ENCODE measurements at places on chromosomes 13 and 19.

- no peak for DNase-seq
Measured at GRCh38 chr19:9811139-9811538, 7.7 kb downstream of the FBXL12 start.

- no peak for DNase-seq
Measured at GRCh38 chr13:24075137-24075975, 85.2 kb upstream of the SPATA13 start.

- DNase-seq = no peak
Measured at GRCh38 chr13:20348018-20348417, 115.9 kb upstream of the GJB6 start.

DNA sequence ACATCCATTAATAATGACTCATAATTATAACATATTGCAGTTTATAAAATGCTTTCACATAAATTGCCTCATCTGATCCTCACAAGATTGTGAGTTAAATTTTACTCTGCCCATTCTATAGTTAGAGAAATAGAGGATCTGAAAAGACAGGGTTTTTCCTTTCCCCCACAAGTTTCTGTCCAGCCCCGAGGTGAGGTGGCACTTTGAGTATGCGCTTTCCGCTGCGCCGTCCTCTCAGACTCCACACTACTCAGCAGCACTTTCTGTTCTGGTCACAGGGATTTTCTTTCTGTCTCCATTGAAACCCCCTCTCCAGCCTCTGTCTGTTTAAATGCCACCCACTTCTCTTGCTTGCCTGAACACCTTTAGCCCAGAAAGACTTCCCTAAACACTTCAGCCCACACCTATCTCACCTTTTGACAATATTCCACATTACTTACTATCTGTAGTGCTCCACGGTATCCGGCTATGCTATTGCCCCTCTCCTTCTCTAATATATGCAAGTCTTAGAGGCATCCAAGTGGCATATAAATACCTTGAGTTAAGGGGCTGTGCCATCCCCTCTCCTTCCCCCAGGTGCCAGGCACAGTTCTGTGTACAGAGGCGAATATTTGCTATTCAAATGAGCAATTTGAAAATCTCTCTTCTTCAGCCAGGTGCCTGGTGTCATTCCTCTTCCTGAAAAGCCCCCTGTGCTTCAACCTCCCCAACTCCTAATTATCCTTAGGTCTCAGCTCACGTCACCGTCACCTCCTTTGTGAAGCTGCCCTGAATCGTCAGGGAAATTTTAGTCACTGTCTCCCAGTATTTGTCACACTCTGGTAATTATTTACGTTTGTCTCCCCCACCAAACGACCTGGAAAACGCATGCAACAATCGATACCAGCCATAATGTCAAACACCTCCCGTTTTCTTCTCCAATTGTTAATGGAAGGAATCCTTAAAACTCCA is 268.7 kb downstream of the NHLRC3 start:
- DNase-seq = no peak

DNA sequence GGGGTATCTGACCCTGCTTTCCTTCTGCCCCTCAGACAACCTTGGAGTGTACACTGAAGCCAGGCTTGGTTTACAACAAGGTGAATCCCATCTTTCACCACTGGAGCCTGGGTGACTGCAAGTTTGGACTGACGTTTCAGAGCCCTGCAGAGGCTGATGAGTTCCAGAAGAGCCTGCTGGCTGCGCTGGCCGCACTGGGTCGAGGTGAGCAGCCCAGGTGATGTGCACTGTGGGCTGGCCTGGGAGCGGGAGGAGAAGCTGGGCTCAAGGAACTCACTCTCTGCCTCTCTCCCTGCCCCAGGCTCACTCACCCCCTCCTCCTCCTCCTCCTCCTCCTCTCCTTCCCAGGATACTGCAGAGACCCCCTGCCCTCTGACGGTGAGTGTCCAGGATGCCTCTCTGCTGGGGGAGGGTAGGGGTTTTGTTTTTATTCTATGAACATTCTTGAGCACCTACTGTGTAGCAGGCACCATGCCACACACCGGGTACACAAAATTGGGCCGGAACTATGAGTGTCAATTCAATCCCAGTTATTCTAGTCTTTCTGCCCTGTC is 3.5 kb downstream of the SPRED3 start:
- DNase-seq = no peak

GRCh38 chr13:52767949-52768516 is 28.4 kb upstream of the CNMD start:
- DNase-seq = no peak

- no peak for DNase-seq
Measured at GRCh38 chr19:10797078-10797477, 38.9 kb downstream of the TMED1 start.

DNA sequence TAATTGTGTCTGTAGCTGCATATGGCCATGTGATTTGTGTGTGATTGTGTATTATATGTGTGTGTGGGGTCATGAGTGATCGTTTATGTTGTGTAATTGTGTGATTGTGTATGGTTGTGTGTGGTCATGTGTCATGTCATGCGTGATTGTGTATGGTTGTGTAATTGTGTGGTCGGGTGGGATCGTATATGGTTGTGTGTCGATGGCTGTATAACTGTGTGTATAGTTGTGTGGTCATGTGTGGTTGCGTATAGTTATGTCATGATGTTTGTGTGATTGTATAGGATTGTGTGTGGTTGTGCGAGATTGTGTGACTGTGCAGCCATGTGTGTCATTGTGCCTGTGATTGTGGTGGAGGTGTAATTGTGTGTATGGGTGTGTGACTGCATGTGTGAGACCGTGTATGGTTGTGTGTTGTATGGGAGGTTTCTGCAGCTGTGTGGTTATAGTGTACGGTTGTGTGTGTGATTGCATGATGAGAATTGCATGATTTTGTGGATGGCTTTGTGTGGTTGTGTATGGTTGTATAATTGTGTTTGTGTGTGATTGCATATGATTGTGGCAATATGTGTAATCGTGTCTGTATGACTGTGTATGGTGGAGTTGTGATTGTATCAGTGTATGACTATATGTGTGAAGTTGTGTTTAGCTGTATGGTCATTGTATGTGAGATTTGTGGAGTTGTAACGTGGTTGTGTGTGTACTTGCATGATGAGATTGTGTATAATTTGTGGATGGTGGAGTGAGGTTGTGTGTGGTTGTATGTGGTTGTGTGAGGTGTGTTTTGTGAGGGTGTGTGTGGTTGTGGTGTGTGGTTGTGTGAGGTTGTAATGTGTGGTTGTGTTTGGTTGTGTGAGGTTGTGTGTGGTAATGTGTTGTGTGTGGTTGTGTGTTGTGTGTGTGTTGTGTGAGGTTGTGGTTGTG is 2.2 kb downstream of the TMPRSS9 start:
- DNase-seq = no peak

GRCh38 chr19:18742324-18742723 is 48.8 kb downstream of the COMP start:
- no peak for DNase-seq

DNA sequence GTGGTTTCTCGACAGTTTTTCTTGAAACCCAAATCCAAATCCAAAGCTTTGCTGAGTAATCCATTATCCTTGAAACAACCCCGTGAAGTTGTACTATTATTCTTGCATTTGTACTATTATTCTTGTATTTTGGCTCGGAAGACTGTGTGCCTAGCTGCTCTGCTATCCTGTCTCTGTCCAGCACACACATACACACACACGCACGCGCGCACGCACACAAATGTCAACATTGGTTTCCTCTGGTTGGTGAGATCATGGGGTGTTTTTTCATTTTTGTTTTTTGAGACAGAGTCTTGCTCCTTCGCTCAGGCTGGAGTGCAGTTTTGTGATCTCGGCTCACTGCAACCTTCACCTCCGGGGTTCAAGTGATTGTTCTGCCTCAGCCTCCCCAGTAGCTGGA is 14.9 kb upstream of the KLK4 start:
- no peak for DNase-seq

GRCh38 chr13:108226184-108226583 is 8.0 kb downstream of the ABHD13 start:
- DNase-seq = no peak

DNA sequence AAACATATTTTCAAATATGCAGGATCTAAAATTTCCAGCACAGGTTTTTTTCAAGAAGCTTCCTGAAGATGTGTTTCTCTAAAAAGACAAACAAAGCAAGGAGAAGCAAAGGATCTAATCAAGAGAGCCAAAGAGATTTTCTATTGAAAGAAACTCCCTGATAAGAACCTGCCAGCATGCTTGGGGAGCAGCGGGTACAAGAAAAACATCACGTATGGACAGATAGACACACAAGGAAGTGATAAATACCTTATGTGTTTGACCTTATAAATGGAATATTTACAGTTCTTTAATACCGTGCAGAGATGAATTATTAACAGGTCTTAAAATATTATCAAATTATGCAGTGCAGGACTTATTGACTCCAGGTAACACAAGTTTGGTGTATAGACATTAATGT is 562.1 kb downstream of the DACH1 start:
- DNase-seq = no peak

DNA sequence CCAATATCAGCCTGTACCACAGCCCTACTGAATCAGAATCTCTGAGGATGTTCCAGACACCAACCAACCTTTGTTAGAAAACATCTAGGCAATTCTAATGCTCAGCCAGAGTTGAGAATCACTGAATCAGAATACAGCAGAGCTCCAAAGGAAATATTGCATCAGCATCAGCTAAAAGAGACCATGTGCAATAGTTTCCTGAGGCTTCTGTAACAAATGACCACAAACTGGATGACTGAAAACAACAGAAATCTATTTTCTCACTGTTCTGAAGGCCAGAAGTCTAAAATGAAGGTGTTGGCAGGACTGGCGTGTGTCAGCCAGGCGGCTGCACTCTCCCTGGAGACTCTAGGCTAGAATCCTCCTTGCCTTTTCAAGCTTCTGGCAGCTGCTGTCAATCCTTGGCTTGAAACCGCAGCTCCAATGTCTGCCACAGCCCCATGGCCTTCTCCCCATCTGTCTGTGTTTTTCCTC is 1.2 kb upstream of the DCT start:
- DNase-seq = no peak

DNA sequence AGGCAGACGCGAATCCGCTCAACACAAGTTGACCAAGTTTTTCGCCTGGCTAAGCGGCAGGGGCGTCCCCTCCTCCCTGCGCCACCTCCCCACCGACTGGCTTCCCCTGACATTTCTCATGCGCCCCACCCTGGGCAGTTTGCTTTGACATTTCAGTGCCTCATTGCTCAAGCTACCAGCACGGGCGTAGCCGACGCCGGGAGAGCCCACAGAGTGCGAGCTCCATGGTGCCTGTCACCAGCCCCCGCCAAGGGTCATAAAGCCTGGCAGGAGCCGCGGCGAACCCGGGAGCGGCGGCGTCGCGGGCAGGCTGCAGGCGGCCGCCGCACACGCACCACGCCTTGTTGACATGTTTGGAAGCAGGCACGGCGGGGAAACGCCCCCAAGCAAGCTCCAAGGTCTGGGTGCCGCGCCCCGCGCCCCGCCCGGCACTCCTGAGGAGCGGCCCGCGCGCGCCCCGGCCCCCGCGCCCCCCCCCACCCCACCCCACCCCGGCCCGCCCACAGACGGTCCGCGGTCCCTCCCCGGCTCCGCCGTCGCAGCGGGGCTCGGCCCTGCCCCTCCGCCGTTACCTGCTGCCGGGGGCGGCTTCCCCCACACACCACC is 601 bp downstream of the FBXL3 start:
- DNase-seq = peak; percentile 54
